ENCODE measurements at places on chromosomes 2 and 18.

DNA sequence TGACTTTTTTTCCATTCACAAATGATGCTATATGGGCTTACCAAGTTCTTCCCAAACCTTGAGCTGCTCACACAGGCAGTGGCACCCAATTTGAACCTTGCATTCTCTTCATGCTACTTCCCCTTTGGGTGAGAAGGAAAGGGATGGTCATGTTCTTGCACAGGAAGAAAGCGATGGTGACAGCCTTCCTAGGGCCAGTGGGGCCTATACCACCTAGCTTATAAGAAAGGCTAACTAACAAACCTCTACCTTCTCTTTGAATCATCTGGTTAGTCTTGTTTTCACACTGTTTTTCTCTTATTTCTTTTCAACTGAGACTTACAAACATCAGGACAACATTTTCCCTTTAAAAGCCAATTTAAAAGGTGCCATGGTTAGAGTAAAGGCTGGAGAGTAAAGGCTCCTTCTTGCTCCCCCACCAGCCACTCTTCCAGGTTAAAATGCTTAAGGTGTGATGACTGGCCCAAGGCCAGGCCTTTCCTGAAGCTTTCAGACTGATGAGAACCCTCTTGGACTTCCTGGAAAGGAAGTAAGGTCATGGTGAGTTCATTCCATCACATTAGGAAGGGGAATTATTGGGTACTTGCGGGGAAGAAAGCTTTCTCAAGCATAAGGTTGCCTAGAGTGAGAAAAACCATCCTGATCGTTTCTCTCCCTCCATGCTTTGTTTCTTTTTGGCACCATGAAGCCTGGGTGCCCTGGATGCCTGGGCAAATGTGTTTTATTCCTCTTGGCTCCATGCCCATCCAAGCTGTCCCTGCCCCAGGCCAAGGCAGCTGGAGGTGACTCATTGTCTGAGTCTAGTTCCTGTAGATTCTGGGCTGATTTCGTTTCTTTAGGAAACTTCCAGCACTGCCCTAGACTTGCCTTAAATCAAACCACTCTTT, 41.4 kb upstream of the ITGB6 start:
- no peak for DNase-seq

DNA sequence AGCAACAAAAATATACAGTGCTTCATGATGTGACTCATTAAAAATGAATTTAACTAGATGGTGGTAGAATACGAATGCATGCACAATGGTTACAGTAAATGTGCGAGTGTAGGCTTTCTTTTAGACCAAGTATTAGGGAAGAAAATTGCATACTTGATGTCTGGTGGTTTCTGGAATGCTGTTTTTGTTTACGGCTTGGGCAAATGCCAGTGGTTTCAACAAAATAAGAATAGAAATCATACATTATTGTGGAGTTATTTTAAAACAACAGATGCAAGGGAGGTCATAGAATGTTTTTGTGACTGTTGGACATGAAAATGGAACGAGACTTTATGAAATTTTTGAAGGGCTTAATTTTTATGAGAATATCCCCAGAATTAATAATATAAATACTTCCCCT, 580.9 kb downstream of the PLCL1 start:
- no peak for DNase-seq

- DNase-seq, result no peak
These were observed 94.8 kb downstream of the RHOB start for GRCh38 chr2:20541651-20542050.

DNA sequence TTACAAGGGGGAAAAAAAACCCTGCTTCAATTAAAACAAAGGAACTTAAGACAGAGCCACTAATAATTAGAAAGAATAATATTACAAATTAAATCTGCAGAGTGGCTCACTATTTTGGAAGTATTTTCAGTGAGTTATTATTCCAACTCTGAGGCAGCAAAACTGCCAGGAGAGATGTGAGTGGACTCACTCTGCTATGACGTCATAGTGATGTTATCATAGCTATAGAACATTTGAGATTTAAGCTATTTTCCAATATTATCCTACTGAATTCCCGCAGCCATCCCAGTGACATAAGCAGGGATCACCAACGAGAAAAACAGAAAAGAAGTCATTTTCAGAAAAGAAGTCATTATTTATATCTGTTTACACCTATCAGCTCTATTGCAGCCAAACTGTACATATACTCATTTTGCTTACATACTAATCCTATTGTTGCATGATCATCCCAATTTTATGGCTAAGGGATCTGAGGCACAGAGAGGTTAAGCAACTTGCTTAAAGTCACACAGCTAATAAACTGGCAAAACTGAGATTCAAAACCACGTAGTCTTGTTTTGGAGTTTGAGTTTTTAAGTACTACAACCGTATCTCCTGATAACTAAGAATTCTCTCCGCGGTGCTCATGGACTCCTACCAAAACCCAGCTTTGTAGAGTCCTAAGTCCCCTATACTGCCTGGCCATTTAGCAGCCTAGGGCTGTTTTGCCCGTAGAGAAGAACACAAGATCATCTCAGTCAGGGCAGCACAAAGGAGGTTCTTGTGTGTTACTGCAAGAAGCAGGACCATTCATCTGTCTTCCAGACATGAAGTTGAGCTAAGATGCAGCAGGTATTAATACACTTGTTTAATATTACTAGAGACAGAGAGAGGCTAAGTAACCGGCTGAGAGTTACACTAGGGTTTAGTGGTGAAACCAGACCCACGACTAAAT, 299.8 kb downstream of the TCF4 start:
- no peak for DNase-seq

GRCh38 chr2:74617122-74617521, 31.0 kb downstream of the M1AP start:
- no peak for DNase-seq

- DNase-seq, result no peak
These were observed 38.8 kb downstream of the TMEM178A start for GRCh38 chr2:39704540-39704939.

- no peak for DNase-seq
These were observed 75.3 kb downstream of the OSBPL6 start for GRCh38 chr2:178269438-178270224.

- no peak for DNase-seq
These were observed 116.4 kb downstream of the CBLN2 start for GRCh38 chr18:72427721-72428120.

DNA sequence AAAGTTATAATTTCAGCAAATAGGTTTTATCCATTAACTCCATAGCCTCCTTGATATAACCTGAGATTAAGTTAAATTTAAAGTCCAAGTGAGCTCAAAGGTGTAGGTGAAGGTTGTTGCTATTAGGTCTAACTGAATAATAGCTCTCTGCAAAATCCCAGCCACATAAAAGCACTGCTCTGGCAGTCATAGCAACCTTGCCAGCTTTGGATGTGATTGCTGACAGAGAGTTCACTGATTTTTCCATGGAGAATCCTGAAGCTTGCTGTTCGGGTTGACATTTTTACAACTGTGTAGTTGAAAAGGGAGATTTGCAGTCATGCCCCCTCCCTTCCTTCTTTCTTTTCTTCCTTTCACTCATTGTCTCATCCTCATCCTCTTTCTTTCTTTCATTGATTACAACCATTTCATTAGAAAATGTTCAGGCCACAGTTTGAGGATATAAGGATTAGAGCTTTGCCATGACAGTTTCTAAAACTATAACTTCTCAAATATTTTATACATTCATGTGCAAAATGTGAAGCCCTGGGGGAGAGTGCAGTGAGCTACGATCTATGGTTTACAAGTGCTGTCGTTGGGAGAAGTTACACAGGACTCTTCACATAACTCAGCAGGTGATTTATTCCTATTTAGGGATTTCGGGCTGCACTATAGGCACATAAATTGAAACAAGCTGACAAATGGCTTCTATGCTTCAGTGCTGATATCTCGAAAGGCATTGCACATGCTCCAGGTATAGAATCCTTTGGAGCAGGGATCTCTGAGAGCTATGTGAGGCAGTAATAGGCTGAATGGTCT, 193.8 kb downstream of the LRRTM4 start:
- no peak for DNase-seq
